Right hindlimb (tissue), 1 donor: ENCODE measurements at places on chromosomes 1 and 21.
A peak's percentile ranks its signal among the peaks of the same experiment; 100 is the strongest.

DNA sequence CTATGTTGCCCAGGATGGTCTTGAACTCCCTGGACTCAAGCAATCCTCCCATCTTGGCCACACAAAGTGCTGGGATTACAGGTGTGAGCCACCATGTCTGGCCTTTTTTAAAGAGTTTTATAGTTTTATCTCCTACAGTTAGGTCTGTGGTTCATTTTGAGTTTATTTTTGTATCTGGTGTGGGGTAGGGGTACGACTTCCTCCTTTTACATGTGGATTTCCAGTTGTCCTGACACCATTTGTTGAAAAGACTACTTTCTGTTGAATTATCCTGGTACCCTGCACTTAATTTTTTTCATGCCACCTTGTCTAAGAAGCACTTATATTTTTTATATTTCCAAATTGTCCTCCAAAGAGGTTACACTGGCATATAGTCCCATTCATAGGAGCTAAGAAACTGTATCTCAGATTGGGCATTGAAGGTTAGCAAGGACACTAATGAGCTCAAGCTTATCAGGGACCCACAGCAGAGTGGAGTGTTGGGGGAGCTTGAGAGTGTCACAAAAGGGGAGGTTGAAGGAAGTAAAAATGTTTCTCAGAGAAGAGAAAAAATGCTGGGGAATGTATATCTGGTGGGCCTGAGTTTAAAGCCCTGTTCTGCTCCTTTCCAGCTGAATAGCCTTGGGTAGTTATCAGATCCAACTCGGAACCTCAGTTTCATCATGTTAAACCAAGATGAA lies 23.4 kb upstream of the MEF2D start:
- no peak for DNase-seq

DNA sequence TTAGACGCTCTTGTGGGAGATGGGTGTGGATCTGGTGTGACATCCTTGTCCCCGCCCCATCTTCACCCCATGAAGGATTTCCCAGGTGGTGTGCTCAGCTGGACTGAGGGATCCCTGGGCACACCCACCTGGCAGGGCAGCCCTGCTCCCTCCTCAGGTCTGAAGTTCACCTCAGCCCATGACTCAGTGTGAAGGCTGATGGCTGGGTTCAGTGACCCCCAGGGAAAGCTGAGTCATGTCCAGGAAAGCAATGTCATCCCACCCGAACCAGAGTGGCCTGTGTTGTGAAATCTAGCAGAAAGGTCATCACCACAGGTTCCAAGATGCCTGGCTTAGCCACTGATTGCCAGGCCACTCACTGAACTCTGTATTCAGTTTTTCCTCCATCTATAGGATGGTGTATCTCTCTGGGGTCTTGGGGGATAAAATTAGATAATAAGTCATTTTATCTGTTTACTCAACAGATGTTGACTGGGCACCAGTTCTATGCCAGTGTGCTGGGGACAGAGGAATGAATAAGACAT lies 97.7 kb upstream of the JUN start:
- no peak for DNase-seq

DNA sequence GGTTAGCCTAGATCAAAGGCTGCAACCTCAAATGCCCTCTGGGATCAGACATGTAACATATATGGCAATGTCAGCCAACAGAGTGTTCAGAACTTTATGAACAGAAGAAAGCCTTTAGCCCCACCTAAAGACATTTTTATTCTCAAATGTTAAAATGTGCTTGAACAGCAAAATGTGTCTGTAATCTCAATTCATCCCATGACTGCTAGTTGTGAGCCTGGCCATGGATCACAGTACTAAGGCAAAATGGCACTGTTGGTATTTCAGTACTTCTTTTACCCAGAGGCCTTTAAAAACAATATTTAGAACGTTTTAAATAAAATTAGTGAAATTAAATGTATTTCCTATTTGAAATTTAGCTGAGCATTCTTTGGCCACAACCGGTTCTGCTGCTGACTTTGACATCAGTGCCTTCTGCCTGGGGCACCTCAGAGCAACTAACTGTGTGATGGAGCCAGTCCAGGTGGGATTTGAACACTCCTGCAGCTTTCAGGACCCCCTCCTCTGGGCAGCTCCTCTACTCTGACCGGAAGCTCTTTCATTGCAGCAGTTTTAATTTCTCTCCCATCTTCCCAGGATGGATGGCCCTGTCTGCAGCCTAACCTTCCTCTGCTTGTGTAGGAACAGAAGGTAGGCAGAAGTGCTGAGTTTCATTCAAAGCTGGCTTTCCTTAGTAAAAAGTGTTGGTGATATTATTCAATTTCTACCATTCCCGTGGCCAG lies 68.3 kb upstream of the NFIA start:
- DNase-seq: no peak

GRCh38 chr1:60103186-60103585 lies 29.6 kb upstream of the C1orf87 start:
- no peak for DNase-seq

GRCh38 chr1:23288201-23288600 lies 55.9 kb downstream of the HNRNPR start:
- DNase-seq: no peak

- DNase-seq: no peak
Measured at GRCh38 chr1:63845346-63845745, 71.5 kb downstream of the ROR1 start.

DNA sequence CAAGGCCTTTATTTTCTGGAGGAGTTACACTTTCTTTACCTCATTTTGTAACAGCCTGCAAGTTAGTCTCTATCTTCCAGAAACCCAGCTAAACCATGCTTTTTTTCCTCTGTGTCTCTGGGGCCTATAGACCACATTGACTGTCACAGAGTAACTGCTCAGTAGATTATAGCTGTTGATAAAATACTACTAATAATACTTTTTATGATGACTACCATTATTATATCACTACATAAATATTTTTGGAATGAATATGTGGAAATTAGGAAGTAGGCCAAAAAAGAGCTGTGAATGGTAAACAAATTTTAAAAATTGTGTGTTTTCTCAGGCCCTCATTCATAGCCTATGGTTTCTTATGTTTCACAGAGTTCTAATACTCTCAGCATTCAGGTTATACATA lies 233.1 kb upstream of the USP24 start:
- DNase-seq: no peak

DNA sequence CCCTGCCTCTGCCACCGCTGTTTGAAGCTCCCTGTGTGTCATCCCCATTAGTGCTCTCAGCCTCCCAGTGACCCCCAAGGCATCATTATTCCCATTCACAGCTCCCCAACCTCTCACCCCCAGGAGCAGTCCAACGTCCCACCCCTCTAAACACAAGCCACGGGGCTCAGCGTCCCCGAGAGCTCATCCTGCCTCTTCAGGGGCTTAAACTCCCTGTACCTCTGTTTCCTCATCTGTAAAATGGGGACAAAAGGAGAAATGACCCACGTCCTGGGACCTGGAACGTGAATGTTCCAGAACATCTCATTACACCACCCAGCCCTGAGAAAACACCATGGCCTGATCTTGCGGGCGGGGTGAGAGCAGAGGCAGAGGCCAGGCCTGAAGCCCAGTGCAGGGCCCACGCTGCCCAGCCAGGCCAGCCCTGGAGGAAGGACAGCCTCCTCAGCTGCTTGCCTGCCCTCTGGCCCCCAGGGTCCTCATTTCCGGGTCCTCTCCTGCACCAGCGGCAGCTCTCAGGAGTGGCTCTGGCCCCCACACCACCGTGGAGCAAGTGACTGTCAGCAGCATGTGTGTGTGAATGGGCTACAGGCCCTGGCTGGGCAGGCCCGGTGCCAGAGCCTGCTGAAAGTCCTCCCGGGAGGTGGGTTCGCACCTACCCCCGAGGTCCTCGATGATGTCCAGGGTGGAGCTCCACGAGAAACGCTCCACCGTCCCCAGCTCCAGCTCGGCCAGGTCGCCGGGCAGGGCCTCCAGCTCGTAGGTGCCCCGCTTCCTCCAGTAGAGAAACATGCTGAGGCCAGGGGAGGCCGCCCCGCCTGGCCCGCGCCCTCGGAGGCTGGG lies 14.1 kb upstream of the PLEKHG5 start:
- peak; percentile 16 for DNase-seq

- peak; percentile 75 for DNase-seq
Measured at GRCh38 chr1:155977690-155978324, 540 bp downstream of the ARHGEF2 start.

- DNase-seq: peak; percentile 81
Measured at GRCh38 chr21:35257413-35257812, 208.3 kb upstream of the RUNX1 start.
